ENCODE measurements at places on chromosomes 7 and 10.

DNA sequence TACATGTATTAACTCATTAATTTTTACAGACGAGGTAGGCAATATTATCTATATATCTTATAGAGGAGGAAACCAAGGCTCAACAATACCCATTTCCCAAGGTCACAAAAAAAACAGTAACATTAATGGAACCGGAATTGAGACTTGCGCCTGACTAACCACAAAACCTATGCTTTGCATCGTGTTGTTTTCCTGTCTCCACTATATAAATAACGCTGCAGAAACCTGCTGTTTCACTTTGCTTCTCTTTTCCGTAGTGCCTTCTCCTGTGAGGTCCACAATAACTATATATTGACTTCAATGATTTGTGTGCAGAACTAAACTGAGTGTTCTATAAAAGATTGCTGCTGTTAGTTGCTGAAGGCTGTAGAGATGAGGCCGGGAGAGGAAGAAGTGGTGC is 97.7 kb upstream of the RPA3 start:
- no peak for DNase-seq

DNA sequence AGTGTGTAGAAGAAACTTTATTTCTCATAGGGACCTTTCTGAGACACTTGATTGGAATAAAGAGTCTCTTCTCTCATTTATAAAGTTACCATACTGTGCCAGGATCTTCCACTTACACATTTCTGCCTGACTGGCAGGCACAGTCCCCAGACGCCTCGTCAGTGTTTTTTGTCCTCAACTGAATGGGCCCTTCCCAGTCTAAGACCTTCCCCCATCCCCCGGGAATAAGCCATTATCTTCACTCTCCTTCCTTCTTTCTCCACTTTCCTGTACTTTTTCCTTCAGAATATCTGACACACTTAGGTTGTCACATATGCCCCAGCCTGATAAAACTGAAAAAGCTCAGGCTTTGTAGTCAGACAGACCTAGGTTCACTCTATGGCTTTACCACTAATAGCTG is 35.3 kb upstream of the KCNIP2 start:
- no peak for DNase-seq

- DNase-seq: no peak
These were observed 205.7 kb downstream of the EBF3 start for GRCh38 chr10:129758207-129759021.

- no peak for DNase-seq
These were observed 69.0 kb upstream of the LRRC17 start for GRCh38 chr7:102843850-102844249.

GRCh38 chr7:87944547-87944946 is 10.5 kb downstream of the ADAM22 start:
- DNase-seq: no peak

DNA sequence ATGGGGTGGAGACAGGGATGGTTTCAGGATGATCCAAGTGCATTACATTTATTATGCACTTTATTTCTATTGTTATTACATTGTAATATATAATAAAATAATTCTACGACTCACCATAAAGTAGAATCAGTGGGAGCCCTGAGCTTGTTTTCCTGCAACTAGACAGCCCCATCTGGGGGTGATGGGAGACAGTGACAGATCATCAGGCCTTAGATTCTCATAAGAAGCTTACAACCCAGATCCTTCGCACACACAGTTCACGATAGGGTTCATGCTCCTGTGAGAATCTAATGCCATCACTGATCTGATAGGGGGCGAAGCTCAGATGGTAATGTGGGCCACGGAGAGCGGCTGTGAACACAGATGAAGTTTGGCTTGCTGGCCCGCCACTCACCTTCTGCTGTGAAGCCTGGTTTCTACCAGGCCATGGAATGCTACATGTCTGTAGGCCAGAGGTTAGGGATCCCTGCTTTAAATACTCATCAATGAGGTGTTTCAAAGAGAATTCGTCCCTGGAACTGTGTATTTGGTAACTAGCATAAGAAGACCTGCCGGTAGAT is 21.2 kb upstream of the PRKCQ start:
- DNase-seq: no peak

DNA sequence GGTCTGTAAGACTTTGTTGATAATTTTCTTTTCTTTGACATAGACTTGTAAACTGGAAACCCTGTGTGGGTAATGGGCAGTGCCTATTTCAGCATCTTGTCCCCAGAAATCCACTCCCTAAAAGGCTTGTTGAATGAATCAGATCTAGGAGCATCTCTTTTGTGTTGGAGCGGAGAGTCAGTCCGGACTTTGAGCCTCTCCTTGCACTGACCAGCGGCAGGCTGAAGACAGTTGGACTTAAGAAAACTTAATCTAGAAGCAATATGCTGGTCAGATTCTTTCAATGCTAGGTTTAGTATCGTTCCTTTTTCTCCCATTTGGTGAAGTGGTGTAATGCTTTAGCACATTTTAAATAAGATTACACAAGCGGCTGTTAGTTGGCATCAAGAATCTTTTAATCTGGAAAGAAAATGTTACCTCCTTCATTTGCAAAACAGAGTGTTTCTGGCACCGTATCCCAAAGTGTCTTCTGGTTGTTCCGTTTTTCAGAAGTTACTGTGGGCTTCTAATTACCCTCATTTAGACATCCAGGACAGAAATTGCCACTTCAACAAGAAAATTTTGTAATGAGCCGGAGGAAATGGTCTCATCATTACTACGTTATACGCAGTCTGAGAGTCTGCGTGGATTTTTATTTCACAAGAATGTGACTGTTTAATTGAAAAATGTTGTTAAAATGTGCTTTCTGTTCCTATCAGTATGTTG is 74.7 kb downstream of the CUX1 start:
- DNase-seq: no peak

GRCh38 chr10:63383141-63383540 is 82.6 kb downstream of the JMJD1C start:
- DNase-seq: no peak

DNA sequence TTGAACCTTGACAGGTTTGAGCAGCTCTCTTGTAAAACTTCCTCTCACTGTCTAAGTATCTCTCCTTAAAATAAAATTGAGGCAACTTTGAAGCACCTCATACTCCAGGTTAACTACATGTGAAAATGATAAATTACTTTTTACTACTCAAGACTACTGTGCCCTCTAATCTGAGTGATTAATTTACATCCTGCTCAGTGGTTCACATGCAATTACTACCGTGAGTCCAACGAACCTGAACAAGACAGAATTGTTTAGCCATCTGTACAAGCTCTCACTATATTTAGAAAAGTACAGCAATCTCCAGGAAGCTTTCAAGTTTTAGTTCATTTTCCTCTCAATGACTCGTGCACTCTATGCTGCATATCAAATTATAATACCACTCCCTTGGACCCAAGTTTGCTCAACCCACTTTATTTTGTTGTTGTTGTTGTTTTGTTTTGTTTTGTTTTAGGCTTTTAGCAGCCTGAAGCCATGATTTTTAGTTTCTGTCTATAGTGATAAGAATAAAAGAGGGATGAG is 21.2 kb downstream of the PDE1C start:
- DNase-seq: no peak

DNA sequence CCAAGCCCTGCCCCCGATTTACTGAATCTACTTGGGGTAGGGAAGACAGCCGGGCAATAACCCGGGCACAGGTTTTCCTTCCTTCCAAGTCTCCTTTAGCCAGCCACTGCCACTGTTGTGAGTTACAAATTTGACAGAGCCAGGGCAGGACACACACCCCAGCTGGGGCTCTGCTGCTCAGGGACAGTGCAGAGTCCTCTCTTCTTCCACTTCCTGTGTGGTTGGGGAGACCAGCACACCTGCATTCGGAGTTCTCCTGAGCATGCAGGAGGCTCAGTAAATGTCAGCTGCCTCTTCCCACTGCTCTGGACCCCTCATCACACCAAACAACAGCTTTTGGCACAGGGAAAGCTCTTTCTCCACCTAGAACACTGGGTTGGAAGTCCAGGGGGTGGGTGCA is 21.3 kb downstream of the CHST15 start:
- no peak for DNase-seq

- no peak for DNase-seq
These were observed 62.7 kb upstream of the VIPR2 start for GRCh38 chr7:159207393-159207792.

DNA sequence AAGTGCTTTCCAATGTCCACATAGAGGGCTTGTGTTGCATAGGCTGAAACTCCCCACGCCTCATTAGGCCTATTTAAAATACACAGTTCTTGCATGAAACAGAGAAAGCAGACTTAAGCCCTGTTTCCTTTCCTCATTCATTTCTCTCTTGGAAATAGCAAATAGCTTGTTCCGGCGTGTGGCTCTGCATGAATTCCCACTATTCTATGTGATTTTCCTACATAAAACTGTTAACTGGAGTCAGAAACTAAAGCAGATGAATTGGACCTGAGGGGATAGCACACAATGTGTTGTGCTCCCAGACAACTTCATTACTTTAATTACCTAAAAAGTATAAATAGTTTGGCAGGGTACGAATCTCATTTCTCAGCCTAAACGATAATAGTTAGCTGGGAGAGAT is 981.5 kb downstream of the SORCS1 start:
- DNase-seq: no peak

- DNase-seq: no peak
These were observed 279.0 kb downstream of the TCERG1L start for GRCh38 chr10:131032329-131033165.

DNA sequence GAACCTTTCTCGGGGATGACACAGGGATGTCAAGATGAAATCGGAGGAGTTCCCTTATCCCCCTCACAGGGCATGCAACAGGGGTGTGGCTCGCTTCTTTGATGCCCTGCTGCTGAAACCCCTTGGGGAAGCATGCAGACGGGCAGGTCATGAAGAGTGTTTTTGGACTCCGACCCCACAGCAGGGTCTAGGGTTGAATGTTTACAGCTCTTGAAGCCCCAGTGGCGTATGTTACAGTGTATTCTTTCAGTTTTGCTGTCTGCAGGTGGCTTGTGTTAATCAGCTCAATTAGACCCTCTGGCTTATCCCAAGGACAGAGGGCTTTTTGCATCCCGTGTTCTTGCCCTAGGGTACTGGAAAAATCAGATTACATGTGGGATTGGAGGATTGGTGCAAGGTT is 446.5 kb downstream of the LRMDA start:
- no peak for DNase-seq

GRCh38 chr7:68070992-68071391 is 1074.4 kb downstream of the TYW1 start:
- DNase-seq: no peak

DNA sequence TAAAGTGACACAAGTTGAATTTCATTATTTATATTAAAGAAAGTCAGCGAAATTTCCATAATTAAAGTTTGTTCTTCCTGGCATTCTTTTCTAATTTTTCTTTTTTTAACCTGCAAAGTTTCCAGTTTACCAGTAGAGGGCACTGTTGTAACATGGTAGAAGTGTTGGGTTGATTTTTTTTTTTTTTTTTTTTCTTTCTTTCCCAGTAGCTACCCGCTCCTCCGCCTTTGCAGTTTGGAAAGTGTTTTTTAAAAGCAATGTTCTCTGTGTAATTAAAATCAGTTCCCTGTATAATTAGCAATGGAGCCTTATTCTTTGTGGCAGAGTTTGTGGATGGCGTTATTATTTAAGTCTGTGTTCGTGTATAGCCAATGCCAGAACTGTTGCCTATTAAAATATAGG is 53.7 kb downstream of the TAF3 start:
- DNase-seq: peak; percentile 20

DNA sequence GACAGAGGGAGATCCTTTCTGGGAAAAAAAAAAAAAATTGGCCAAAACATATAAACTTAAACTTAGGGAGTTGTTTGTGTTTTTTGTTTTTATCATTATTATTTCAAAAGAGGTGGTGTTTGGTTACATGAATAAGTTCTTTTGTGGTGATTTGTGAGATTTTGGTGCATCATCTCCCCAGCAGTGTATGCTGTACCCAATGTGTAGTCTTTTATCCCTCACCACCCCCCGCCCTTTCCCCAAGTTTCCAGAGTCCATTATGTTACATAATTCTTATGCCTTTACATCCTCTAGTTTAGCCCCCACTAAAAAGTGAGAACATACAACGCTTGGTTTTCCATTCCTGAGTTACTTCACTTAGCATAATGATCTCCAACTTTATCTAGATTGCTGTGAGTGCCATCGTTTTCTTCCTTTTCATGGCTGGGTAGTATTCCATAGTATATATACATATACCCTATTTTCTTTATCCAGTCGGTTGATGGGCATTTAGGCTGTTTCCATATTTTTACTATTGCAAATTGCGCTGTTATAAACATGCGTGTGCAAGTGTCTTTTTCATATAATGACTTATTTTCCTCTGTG is 148.1 kb upstream of the ZNF92 start:
- no peak for DNase-seq

GRCh38 chr10:93591065-93591808 is 9.8 kb downstream of the RBP4 start:
- no peak for DNase-seq

DNA sequence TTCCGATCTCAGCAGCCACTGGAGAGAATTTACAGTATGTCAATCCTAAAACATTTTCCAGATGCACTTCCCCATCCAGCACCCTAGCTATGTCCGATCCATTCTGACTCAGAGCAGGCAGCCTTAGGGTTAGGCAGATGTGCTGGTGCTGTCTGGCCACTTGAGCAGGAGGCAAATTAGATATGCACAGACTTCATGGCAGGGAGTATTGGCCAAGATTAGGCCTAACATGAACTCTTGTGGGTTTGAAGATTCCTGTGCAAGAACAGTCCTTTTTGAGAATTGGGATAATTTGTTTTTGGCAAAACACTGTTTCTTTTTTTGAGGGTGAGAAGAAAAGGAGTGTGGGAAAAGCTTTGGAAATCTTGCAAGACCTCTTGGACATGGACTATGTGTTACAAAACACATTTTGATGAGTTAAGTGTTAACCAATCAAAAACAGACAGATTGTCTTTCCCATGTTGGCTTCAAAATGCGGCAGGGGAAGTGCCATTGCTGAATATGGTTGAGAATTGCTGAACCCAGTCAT is 218.6 kb upstream of the INHBA start:
- DNase-seq: no peak

GRCh38 chr10:89649051-89649450 is 4.0 kb upstream of the PANK1 start:
- no peak for DNase-seq

GRCh38 chr10:67666416-67667034 is 29.5 kb downstream of the CTNNA3 start:
- no peak for DNase-seq

- DNase-seq: no peak
These were observed 81.9 kb downstream of the CCDC3 start for GRCh38 chr10:12919574-12919973.

- DNase-seq: no peak
These were observed 452.6 kb downstream of the SUGCT start for GRCh38 chr7:40587419-40587818.

DNA sequence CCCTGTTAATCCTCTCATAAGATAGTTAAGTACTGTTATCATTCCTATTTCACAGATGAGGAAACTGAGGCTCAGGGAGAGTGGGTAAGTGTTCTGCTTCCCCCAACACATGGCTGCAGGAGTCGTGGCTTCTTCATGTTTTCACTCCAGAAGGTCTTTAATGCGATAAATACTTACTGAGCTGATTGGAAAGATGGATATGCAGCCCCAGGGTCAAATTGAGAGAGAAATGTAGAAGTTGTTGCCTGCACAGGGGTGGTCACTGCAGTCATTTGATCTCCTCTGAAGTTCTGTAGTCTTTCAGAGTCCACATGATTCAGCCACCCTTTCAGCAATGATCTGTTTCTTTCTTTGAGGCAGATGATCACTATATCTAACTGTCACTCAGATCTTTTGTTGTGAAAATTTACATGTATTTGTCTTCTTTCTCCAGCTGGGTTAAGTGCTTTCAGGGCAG is 29.3 kb downstream of the CRCP start:
- no peak for DNase-seq
